Stimulated activated CD4-positive, alpha-beta T cell treated with anti-CD3 and anti-CD28 coated beads, TNF-alpha, amount 100 ng/mL, for 4 hours (primary cell): ENCODE measurements at places on chromosomes 3 and 15.

- DNase-seq = no peak
Observed at GRCh38 chr3:167502401-167502800, 28.6 kb upstream of the SERPINI2 start.

- DNase-seq = no peak
Observed at GRCh38 chr3:76958274-76958673, 81.6 kb upstream of the ROBO2 start.

GRCh38 chr3:107446706-107447105 is 69.5 kb downstream of the CCDC54 start:
- no peak for DNase-seq

DNA sequence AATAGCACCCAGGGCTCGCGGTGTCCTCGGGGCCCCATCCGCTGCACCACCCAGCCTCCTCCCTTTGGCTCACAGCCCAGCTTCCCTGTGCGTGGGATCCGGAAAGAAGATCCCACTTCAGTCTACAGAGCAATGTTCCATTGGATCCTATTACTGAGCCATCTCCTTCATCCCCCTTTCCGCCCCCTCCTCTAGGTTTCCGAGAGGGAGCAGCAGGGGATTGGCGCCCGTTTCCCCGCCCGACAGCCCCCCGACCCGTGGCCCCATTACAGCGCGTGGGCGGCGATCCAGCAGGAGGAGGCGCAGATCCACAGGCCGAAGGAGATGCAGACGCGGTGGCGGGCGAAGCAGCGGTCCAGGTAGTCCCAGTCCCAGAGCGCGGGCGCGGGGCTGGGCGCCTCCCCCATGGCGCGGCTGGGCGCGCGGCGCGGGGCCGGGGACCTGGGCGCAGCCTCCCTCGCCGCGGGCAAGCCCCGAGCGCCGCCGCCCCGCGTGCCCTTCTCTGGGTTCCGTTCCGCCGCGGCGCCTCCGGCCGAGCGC is 340 bp downstream of the TMEM44 start:
- peak; percentile 9 for DNase-seq

- no peak for DNase-seq
Observed at GRCh38 chr3:183217548-183218332, 35.3 kb upstream of the B3GNT5 start.

DNA sequence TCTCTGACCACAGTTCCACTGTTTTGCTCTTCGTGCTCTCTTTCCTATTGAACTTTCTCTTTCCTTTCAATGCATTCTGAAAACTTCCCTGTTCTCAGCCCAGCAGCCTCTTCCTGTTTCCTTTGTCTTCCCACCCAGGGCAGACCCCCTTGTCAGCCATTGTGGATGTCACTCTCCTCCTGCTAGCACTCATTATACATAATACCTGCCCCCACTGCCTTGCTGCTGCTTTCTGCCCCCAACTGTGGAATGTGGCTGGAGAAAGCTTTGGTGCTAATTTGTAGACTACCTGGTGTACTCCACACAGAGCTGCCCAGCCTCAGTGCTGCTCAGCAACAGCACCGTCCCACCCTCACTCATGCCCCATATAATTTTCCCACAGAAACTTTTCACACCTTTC is 80.2 kb downstream of the CHCHD6 start:
- no peak for DNase-seq

DNA sequence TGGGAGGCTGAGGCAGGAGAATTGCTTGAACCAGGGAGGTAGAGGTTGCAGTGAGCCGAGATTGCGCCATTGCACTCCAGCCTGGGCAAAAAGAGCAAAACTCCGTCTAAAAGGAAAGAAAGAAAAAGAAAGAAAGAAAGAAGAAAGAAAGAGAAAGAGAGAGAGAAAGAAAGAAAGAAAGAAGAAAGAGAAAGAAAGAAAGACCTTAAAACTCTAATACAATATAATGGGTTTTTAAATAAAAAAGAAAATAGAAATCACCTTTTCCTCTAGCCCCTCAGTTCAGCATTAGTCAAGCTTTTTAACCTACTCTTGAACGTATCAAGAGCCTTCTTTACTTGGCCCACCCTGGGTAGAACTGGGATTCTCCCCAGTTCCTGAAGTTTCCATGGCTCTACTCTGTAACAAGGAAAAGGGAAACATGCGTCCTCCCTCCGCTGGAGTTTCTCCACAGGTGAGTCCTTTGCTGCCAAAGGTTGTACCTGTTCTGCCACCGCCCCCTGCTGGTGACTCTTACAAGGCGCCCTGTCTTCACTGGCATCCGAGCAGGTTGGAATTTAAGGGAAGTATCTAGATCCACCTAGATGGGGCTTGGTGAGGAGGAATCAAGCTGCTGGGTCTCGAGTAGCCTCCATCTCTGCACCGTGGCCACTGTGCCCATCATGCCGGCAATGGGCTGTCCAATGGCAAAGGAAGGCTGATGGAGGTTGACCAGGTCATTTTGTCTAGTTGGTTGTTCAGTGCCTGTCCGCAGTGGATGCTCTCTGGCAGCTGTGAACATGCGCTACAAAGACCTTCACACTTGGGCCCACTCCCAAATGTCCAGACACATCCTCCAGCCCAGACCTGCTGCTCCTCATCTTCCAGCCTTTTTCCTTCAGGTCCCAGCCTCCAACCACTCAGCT is 20.6 kb upstream of the EPHB3 start:
- DNase-seq = peak; percentile 53

GRCh38 chr3:131812433-131812832 is 222.4 kb downstream of the CPNE4 start:
- DNase-seq = no peak

DNA sequence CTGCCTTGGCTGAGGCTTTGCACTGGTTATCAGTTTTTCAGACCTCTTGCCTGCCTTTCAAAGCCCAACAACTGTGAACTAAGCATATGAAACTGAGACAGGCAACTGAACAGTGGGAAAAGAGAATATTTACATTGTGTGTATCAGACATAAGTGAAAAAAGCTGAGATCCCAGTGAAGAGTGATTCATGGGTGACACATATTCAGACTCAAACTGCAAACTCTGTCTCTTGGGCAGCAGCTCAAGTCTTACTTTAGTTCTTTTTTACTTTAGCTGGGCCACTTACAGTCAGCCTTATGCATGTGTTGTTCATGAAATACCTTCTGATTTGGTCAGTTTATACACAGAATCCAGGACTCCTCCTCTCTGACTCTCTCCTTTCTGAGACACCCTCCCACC is 19.2 kb downstream of the SUCLG2 start:
- no peak for DNase-seq
